ENCODE measurements at places on chromosomes 7 and 10.

- DNase-seq = no peak
These were observed 11.8 kb downstream of the WDFY4 start for GRCh38 chr10:48696535-48696873.

GRCh38 chr10:48811461-48811860 lies 126.8 kb downstream of the WDFY4 start:
- no peak for DNase-seq

DNA sequence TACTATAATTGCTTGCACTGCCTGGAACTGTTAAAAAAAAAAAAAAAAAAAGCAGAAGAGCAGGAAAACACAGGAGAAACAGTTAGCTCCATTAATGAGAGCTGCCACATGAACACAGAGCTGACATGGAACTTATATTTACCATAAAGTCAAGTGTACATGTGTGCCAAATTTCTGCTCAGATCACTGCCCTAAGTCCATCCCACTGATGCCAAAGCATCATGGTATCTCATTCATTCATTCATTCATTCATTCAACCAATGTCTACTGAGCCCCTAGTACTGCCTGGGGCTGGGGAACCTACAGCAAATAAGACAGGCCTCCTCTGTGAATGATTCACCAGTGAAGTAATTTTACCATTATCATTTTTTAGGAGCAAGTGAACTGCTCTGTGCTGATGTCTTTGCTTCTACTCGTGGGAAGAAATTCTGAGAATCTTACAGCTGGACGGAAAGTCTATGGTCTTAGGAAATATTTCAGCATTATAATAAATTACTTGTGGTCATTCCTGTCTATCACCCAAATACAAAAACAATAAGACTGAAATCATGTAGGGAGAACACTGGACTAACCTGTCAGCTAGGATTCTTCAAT lies 58.8 kb upstream of the ABLIM1 start:
- DNase-seq = no peak

- DNase-seq = no peak
These were observed 110.3 kb upstream of the ANLN start for GRCh38 chr7:36279200-36279925.

DNA sequence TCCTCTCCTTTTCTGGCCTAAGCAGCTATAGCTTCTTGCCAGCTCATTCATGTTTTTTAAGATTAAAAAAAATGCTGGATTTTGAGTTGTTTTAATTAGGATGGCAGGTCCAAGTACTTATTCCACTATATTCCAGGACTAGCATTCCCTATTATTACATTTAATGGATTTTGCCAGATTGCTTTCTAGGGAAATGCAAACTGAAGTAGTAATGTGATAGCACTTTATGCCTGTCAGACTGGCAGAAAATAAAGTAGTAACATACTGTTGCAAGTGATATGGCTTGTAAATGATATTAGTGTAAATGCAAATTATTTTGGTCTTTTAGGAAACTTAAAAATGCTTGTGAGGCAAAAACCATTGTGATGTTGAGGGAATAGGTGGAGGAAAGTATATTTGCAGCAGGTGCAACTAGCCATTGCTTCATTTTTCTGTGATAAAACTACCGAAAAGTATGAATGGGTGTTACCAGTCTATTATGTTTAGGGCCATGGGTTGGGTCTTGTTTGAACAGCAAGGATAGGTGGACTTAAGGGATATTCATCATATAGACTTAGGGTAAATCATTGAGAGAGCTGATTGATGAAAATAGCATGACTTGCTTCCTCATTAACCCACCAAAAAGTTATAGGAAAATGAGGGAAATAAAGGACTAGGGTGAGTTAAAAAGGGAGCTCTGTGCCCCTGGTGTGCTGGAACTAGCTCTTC lies 19.9 kb downstream of the ZNRF2 start:
- DNase-seq = no peak

GRCh38 chr10:49082766-49083165 lies 32.6 kb downstream of the VSTM4 start:
- DNase-seq = no peak

DNA sequence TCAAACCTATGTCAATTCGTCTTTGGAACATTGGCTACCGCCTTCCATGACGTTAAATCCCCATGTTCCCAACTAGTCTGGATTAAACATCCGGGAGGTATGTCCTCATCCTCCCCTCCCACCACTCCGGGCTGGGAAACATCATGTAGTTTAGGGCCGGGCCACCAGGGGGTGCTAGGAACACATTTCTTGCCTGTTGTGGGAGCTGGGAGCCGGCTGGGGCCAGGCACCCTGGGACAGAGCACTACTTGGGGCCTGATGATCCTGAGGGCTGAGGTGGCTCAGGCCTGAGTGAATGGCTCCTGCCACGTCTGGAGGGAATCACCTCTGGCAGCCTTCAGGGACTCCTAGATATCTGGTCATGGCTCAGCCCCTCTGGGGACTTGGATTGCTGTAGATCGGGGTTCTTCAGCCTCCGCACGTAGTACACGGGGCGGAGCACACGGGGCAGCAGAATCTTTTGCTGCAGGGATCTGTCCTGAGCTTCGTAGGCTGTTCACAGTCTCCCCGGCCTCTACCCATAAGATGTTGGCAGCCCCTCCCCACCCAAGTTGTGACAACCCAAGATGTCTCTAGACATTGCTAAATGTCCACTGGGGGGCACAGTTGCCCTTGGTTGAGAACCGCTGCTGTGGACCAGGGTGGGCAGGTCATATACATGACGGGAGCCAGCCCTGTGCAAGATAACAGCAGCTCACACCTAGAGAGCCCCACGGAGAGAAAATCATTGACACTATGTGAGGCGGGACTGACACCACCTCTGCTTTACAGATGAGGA lies 141.2 kb upstream of the ZNF716 start:
- no peak for DNase-seq

GRCh38 chr7:35263396-35263795 lies 9.5 kb upstream of the TBX20 start:
- no peak for DNase-seq

- no peak for DNase-seq
These were observed 48.0 kb downstream of the RHOBTB1 start for GRCh38 chr10:60896033-60896432.

Measured in NCI-H774 (cell line).